ENCODE measurements at places on chromosomes 3 and 15. TPM values are rescaled to one million over a fixed set of nuclear protein-coding genes. Genes with fewer than 3 reads are reported as not detected.

GNAT1 gene
- total RNA-seq: not detected

CSPG4 gene
- 0.05 TPM for total RNA-seq

MB21D2 gene
- 4.4 TPM for total RNA-seq

ACKR2 gene
- total RNA-seq: 0.61 TPM

SLC4A7 gene
- total RNA-seq: 37.2 TPM

OTOL1 gene
- total RNA-seq: not detected

OIP5 gene
- 5.7 TPM for total RNA-seq

CCDC54 gene
- not detected for total RNA-seq

A4GNT gene
- total RNA-seq: not detected
